Stimulated activated CD4-positive, alpha-beta T cell treated with anti-CD3 and anti-CD28 coated beads, Interleukin-15, amount 100 ng/mL, for 48 hours (primary cell): ENCODE measurements at places on chromosomes 3 and 15.

DNA sequence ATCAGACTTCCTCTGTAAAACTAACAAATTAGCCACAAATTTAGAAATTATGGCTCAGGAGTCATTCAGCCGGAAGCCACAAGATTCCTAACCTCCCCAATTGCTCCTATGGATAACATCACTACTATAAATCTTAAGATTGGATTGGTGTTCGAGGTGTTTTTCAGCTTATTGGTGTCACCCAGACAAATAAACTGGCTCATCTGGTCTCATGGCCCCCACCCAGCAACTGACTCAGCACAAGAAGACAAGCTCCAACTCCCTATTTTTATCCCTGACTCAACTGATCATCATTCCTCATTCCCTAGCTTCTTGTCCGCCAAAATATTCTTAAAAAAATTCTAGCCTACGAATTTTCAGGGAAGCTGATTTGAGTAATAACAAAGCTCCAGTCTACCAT lies 135.1 kb upstream of the STRIT1 start:
- no peak for DNase-seq

GRCh38 chr15:25248583-25249235 lies 190.1 kb downstream of the UBE3A start:
- no peak for DNase-seq

DNA sequence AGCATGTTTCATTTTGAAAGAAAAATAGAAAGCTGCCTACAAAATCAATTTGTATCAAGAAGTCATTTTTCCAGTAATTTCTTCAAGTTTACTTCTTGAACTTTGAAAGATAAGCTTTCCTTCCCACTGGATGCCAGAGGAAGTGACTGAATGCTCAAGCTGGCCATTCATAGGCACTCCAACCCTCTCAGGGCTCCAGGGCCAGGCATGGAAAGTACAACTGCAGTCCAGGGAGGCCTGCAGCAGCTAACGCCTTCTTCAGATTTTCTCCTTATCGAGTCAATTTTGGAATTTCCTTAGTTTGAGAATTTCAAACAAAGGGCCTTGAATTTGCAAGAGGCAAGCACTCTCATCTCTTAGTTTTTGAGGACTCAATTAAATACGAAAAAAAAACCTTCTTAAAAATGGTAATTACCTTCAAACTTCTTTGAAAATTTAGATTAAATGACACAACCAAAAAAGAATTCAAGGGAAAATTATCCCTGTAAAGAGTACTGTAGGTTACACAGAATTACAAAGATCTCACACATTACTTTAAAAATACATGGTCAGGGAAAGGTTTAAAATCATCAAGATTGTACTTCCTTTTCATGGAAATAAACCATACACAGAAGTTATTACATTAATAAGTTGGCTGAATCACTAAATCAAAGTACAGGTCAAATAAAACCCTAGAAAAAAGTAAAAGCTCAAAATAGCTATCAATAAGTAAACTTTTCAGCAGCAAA lies 2.5 kb downstream of the UBP1 start:
- no peak for DNase-seq

DNA sequence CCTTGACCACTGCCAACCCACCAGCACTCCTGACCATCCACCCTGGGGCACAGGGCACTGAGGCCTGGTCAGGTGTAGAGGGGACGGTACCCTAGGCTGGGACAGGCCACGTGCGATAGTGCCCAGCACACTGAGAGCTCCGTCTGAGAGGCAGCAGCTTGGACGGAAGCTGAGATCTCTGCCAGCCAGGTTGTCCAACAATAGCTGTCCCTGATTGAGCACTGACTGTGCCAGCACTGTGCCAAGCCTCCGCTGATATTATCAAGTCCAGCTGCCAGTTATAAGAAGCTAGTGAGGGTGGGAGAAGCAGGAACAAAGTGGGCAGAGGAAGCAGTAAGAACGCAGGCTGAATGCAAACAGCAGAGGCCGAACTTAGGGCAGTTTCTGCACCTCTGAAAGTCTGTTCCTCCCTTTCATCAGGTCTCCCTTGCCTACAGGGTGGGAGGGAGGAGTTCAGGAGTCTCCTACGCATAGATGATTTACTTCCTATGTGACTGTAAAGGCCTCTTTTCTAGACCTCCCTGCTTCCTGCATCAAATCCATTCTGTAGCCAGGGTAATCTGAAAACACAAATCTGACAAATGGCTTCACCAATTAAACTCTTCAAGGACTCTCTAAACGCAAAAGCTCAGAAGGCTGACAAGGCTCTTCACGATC lies 29.7 kb downstream of the MRPS11 start:
- no peak for DNase-seq

- DNase-seq: no peak
These were observed 341.4 kb downstream of the NAALADL2 start for GRCh38 chr3:175200391-175201095.

DNA sequence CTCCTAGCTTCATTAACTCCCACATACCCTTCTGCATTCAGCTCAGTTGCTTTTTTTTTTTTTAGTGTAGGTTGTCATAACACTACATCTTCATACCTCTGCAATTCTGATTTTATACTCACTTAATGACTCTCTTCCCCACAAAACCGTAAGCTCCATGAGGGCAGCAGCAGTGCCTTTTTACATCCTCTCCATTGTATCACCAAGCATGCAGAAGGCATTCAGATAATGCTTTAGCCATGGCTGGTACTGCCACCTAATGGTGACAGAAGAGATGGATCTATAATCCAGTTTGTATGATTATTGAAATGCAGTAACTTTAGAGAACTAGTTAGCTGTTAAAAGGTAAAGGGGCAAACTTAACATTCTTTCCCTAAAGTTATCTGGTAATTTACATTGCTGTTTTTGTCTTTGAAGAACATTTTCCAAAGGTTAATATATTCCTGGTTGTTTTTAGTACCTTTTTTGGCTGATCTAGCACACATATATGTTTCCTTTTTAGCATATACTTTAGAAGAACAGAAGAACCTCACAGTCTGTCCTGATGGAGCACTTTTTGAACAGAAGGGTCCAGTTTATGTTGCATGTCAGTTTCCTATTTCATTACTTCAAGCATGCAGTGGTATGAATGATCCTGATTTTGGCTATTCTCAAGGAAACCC lies 36.8 kb downstream of the ATP1B3 start:
- no peak for DNase-seq

- DNase-seq: no peak
These were observed 969.3 kb downstream of the FHIT start for GRCh38 chr3:60281970-60282369.

- no peak for DNase-seq
These were observed 510.3 kb upstream of the ROBO1 start for GRCh38 chr3:80278056-80278455.

- DNase-seq: no peak
These were observed 40.8 kb downstream of the RARB start for GRCh38 chr3:25468866-25469319.

GRCh38 chr3:57973715-57974477 lies 34.3 kb upstream of the FLNB start:
- no peak for DNase-seq

DNA sequence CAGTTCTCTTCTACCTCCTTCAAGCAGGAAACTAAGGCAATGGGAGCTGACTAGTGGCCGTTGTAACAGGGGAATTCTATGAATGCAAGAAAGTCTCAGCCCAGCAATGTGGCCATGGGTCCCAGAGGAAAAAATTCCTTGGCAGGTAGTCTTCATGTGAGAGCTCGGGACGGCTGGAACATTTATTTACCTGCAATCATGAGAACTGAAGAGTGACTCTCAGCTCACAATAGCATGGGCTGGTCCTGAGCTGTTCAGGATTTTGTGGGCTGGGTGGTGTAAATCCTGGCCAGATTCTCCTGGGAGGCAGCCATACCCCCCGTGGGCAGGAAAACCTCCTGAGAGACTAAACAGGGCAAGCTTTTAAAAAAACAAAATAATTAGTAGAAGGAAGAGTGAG lies 330.3 kb upstream of the CTNNB1 start:
- no peak for DNase-seq

DNA sequence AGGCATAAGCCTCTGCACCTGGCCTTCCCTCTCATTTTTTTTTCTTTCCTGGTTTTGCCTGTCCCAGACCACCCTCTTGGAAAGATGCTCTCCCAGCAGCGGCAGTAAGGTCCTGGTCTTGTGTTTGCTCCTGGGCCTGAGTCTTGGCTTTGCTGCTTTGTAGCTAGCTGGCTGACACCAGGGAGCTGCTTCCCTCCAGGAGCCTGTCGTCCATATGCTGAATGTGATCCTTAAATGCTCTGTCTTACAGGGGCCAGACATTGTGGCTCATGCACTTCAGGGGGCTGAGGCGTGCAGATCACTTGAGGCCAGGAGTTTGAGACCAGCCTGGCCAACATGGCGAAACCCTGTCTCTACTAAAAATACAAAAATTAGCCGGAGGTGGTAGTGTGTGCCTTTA lies 17.2 kb downstream of the FLNB start:
- DNase-seq: no peak

DNA sequence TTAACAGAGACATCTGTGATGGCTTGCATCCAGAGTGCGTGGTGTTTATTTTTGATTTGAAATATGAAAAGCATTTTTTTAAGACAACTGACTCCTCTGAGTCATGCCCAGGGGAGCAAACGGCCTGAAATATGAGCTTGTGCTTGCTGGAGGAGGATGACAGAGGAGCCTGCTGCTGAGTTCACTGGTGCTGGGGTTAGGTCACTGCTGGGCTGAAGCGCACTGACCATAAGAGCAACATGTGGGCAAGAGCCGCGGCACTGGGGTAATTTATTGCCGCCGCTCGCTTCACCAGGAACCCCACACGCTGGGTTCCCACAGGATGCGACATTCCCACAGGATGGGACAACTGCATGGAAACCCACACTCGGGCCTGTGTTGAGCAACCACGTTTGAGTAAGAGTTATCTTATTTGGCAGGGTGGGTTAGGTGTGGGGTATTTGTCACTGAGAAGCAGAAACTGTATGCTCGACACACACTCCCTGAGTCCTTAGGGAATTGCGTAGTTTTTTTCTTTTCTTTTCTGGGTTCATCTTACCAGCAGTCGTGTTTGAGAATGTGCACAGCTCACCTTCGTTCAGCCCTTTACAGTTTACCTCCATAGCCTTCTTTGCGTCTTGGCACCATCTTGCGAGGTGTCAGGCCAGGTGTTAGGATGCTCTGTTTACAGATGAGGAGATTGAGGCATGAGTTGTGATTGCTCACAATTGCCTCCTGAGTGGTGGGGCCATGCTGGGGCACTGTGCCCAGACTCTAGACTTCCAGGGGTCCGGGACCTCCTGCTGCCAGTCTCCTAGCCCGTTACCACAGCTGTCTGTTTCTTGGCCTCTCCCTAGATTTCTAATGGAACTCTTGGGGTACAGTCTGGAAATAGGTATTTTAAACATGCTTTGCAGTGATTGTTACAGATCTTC lies 60.4 kb downstream of the SMAD3 start:
- no peak for DNase-seq

GRCh38 chr3:145272684-145273083 lies 888.3 kb downstream of the PLOD2 start:
- no peak for DNase-seq

DNA sequence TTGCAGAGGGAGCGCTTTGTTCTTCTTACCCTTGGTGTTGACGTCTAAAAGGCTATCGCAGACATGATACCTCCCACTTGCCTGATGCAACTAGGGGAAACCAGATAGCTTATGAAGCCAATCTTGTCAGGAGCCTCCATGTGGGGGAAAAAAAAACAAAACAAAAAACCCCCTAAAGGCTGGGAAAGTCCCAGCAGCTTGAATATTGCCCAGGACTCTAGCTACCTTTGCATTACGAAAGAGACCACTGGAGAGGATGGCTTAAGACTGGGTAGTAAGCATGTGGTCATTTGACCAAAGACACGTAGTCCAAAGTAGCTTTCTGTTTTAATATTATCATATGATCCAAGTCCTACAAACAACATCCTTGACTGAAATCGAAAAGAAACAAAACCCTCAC lies 120.7 kb upstream of the WNT5A start:
- DNase-seq: no peak

- DNase-seq: no peak
These were observed 5.2 kb downstream of the GPX1 start for GRCh38 chr3:49352890-49353421.

- DNase-seq: no peak
These were observed 5.6 kb downstream of the RBP1 start for GRCh38 chr3:139533781-139534454.

DNA sequence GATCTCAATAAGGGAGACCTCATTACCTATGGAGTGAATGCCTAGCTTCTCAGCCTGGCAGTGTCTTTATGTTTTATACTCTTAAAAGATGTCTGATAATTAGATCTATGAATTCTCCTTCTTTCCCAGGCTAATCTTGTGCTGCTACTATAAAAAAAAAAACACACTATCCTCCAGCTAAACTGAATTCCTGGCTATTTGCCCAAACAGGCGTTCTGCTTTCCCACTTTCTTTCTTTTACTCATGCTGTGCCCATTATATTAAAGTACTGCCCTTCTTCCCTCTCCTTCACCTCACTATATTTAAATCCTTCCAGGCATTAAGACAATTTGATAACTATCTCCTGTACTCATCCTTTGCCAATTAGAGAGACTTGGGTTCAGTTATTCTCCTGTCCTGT lies 1134.9 kb downstream of the ROBO2 start:
- DNase-seq: no peak

GRCh38 chr3:81816473-81817250 lies 55.2 kb upstream of the GBE1 start:
- no peak for DNase-seq

DNA sequence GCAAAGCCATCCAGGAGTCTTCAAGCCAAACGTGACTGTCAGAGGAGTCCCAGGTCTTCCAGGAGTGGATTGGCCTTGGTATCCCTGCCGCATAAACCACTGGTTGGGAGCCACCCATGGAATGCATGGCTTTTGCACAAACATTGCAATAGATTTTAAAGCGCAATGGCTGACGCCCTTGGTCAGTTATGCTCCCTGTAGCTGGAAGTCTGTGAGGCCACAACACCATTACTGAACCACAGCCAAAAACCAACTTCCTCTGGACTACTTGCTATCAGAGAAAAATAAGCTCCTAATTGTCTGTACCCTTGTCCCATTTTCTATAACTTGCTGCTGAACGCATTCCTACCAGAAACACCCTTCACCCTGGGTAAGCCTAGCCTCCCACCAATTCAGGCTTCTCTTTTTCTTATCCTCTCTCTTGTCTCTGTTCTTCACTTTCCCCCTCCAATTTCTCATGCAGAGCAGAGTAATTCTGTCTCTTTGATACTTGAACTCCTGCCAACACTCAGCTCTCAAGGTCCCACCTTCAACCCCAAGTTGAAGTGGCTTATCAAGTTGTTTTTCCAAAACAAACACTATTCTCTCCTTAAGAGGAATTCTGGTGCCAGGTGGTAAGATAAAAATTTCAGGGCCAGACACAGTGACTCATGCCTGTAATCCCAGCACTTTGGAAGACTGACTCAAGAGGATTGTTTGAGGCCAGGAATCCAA lies 176.4 kb upstream of the UBE2E1 start:
- DNase-seq: no peak

GRCh38 chr15:89812011-89812846 lies 2.4 kb downstream of the ANPEP start:
- DNase-seq: no peak

DNA sequence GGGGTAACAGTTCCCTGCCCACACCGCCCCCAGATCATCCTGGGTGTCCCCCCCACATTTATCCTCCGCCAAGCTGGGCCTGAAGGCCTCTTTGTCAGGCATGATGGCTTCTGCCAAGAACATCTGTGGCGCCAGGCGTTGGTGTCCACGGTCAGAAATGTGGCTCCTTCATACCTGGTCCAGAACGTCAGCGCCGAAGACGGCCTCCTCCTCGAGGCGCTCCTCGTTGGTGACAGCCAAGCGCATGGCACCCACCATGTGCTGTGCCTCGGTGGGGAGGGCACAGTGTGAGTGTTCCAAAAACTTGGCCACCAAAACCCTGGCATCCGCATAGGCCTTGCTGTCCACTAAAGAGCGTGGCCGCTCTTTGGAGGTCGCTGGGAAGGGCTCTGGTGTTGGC lies 146.5 kb downstream of the NSMCE3 start:
- no peak for DNase-seq
